ENCODE measurements at places on chromosomes 16 and 17.

- no peak for DNase-seq
Measured at GRCh38 chr17:42088736-42089135, 9.5 kb downstream of the ZNF385C start.

GRCh38 chr17:32498391-32498790, 11.6 kb downstream of the CDK5R1 start:
- no peak for DNase-seq

DNA sequence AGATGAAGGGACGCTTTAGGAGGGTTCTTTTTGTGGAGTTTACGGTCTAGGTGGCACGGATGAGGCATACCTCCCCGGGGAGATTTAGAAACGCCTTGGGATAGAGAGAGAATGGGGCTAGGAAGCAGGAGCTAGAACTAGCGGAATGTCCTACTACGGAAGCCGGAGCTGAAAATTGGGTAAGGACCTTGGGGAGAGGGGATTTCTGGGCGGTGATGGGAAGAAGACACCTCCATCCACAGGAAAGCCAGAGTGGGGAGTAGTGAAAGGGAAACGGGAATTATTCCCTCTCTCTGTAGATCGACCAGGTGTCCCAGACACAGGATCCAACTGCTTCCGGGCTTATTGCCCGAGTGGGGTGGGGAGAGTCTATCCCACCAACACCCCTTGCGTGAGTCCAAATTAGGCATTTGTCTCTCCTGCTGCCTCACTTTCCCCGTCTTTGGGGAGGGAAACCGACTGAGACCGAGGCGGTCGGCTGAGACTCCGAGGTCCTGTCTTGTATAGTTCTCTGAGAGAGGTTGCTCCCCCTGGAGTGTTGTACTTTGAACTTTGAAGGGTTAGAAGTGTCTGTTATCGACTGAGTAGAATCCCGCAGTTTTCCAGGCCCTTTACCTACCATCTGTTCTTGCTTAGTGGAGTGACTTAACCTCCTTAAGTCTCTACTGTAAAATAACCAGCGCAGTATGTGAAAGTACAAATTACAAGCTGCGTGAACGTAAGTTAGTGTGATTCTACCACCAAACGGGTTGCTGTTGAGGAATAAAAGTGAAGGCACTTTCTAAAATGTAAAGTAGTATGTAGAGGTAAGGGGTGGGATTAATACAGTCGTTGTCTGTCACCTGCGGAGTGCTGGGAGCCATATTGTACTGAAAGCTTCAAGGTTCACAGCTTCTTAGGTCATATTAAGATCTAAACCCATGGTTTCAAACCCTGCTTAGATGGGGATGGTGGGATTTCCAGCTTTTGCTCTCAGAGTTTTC, 1.0 kb downstream of the RSPRY1 start:
- no peak for DNase-seq

DNA sequence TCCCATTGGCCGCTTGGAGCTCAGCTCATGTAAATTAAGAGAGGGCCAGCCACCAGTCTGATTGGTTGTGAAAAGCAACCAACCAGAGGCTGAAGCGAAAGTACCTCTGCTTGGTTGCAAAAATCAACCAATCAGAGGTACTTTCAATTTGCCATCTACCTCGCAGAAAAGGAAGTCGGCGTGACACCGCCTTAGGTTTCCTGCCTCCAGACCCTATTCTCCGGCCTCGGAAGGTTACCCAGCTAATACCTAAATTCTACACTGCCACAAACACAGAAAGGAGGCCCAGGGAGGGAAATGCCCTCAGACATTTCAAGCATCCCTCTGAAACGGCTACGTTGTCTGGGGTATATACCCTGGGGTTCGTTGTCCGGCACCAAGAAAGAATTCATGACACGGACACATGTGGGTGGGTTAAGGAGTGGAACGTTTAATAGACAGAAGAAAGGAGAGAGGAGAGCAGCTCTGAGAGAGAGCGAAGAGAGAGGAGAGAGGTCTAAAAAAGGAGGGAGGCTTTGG, 481.3 kb downstream of the TMEM114 start:
- no peak for DNase-seq

GRCh38 chr16:80667925-80668324, 127.1 kb downstream of the DYNLRB2 start:
- no peak for DNase-seq

GRCh38 chr17:74520016-74520434, 11.2 kb downstream of the CD300LB start:
- DNase-seq = no peak

- no peak for DNase-seq
Measured at GRCh38 chr16:53089434-53090285, 34.9 kb downstream of the CHD9 start.

GRCh38 chr17:49597436-49597835, 21.8 kb downstream of the NXPH3 start:
- no peak for DNase-seq

- no peak for DNase-seq
Measured at GRCh38 chr17:68611353-68612208, 10.4 kb upstream of the FAM20A start.

- DNase-seq = no peak
Measured at GRCh38 chr17:79629548-79630049, 18.7 kb upstream of the RBFOX3 start.

GRCh38 chr17:17719199-17719940, 38.1 kb downstream of the RAI1 start:
- DNase-seq = no peak

DNA sequence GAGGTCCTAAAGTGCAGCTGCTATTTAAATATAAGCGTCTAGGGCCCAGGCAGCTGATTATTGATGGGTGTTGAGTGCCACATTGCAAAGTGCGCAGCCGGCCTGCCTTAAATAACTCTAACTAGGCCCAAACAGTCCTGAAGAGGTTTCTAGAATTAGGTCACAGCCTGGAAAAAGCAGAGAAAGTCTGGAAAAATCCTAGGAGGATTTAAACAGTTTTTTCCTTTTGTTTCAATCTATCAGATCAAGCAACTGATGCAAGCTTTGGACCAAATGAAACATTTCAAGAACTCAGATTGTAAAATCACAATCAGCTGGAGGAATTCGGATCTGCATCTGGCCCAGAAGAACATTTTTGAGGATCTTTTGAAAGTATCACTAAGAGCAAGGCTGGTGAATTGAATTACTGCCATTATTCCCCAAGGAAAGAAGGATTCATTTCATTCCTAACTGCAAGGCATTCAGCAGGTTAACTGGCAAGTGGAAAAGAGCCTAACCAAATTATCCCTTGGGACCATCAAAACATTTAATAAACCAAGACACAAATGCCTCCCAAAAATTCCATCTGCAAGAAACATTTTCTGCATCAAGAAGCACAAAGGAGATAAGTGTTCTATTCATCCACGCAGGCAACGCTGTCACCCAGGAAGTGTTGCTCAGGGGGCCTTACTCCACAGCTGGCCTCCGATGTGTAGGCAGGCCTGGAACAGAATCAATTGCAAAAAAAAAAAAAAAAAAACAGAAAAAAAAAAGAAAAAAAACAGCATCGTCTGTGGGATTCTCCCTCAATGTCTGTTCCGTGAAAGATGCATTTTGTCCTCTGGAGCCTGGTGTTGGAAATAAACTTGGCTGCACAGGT, 46.1 kb downstream of the IRX3 start:
- no peak for DNase-seq

- no peak for DNase-seq
Measured at GRCh38 chr16:67865318-67865717, 7.5 kb upstream of the EDC4 start.

DNA sequence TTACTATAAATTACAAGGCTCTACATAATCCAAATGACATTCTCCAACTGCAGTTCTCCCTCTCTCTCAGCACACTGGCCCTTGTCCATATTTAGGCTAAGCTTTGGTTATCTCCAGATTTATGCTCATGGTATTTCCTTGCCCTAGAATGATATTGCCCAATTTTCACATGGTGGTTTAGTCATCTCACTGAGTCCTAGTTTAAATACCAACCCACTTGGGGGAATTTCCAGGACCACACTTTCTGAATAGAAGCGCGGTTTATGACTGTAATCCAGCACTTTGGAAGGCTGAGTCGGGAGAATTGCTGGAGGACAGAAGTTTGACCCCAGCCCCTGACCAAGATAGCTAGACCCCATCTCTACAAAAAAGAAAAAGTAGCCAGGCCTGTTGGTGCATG, 280.1 kb upstream of the MON1B start:
- no peak for DNase-seq

DNA sequence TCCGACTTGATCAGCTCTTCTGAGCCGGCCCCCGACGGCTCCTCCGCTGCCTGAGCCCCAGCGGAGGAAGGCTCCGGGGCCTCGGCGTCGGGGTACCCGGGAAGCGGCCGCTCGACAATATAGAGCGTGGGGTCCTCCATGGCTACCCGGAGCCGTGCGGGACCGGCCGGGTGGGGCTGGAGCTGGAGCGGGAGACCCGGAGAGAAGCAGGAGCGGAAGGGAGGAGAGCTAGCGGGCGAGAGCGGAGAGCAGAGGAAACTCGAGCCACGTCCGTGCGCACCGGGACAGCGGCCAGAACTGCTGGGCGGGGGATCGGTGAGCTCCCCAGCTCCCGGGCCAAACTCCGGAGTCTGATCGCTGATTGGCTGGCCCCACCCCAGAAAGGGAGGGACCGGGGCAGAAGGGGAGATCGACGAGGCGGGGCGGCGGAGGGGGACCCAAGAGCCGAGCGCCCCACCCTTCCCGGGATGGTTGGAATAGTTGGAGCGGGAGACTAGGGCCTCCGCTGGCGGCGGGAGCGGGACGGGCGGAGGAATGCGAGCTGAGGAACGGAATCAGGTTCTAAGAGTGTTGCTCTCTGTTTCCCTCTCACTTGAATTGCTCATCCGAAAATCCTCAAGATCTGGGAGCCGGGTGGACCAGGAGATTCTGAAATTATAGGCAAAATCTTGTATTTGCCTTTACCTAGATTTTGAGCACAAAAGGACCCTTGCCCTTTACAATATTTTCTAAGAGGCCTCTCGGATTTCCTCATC, at the start of gene CAVIN1:
CAVIN1 (minus strand) TSS at position 299 of the 755 bp plus-strand sequence; CDS start at position 140, 159 bp downstream.
- DNase-seq = no peak

GRCh38 chr17:72603420-72604242, 482.8 kb downstream of the SOX9 start:
- no peak for DNase-seq

- DNase-seq = peak; percentile 10
Measured at GRCh38 chr16:50093607-50094539, 28.1 kb downstream of the HEATR3 start.

- no peak for DNase-seq
Measured at GRCh38 chr17:45703348-45703747, 80.8 kb upstream of the CRHR1 start.

- DNase-seq = no peak
Measured at GRCh38 chr17:57104461-57105175, 19.6 kb downstream of the AKAP1 start.

DNA sequence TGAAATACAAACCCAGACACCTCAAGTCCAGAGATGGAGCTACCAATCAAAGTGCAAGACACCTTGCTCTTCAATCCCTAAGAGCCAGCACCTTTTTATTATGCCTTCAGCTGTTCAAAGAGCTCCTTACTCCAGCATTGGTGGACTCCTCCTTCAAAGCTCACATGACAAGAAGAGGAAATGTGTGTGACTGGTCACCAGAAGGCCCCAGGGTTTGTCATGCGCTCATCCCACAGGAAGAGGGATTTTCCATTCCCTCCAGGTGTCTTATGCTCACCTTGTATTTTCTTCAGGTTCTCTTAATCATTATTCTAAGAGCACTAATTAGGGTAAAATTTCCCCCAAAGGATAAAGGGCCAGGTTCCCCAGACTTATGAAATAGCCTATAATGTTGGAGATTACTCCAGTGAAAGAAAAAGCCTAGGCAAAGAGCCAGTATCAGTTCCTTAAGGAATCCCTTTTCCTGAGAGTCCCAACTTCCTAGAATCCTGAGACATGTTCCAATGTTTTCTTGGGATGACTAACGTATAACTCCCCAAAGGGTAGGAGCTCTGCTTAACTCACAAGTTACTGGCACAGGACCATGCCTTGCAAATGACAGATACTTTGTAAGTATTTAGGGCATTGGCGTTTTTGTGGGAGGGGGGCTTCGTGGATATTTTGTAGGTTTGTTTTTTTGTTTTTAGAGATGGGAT, 56.9 kb upstream of the SOX9 start:
- DNase-seq = no peak

DNA sequence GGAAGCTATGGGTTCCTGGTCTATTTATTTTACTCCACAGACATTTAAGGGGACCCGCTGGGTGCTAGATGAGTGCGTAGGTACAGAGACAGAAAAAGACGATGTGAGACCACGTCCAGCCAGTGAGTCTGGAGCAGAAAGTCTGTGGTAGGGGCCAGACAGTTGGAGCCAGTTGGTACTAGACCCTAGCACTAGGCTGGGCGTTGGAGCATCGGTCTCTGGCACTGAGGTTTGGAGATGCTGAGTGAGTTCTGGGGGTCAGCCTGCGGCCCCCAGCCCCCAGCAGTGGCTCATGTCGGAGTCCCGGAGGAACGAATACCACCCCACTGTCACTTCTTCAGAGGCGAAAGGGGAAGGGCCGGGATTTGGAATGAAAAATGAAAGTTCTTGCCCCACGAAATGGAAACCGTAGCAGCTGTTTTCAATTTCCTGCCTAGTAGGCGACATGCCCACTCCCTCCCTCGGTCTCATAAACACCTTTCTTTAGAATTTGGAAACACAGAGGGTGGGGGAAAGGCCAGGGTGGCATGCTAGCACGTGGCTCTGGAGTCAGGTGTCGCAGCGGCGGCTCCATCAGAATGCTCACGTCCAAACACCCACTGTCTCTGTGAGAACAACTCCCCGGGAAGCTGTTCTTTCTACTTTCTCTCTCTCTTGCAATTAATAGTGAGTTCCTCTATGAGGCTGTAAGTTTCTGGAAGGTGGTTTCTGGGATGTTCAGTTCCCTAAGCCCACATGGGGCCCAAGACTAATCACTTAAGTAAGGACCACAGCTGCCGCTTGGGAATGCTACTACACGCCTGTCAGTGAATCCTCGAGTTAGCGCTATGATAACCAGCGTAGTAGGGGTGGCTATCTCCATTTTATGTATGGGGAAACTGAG, 96.8 kb downstream of the IRF8 start:
- peak; percentile 24 for DNase-seq

GRCh38 chr17:61323909-61324868, 75.5 kb upstream of the TBX2 start:
- DNase-seq = no peak

DNA sequence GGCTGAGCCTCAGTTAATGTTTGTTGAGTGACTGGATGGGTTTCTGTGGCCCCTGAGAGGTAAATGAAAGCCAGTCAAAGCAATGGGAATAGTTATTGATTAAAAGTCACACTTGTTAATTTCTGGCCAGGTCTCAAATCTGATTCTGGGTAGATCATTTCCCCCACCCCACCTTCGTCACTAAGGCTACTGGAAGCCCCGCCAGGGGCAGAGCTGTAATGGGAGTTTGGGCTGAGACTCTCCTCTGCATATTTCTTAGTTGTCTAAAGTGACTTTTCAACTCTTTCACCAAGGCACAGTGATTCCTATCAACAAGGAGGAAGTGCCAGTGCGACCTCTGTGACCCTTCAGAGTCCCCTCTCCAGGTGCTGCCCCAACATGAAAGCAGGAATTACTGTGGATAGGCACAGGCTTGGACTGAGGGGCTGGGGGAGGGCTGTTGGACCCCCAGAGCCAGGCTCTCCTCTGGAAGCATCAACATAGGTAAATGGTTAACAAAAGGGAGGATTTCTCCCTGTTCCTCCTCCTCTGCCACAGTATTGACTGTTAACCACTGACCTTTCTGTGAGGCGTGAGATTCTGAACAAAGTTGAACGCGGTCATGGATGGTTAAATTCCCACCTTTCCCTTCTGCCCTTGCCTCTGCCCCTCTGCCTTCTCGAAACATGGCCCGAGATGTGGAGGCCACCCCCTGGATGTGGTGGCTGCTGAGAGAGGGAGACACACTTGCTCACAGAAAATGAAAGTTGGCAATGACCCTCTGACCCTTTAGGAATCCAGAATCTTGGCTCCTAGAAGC, 20.8 kb upstream of the TBX2 start:
- no peak for DNase-seq
